Mesothelial cell of epicardium (in vitro differentiated cells): ENCODE measurements at places on chromosomes 16 and 17. TPM values are rescaled to one million over a fixed set of nuclear protein-coding genes. Genes with fewer than 3 reads are reported as not detected.

DNA sequence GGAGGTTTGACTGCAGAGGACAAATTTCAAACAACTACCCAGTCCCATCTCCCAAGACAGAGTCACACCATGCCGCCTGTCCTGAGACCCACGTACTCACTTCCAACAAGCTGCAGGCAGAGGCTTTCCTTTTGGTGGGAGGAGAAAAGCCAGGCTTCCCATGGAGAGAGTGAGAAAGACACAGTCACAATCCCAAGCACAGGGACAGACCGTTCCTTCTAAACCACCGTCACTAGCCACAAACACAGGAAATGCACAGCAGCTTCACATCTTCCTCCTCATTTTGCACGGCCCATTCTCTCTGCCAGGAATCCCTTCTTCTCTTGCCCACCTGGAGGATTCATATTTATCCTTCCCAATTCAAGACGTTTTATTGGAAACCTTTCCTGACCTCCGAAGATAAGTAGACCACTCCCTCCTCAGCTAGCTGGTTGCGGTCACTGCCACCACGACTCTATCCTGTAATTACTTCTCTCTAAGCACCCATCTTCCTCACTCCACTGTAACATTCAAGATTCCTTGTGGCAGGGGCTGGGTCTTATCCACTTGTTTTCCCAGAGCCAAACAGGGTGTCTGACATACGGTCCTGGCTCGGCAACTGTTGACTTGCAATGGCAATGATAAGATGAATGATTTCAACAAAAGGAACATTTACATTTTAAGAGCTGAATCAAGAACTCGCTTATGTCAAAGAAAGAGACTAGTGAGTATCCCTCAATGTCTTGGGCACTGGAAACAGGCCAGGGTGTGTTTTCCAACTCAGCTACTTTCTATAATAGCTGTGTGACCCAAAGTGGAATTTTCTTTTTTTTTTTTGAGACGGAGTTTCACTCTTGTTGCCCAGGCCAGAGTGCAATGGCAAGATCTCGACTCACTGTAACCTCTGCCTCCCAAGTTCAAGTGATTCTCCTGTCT lies 87.6 kb downstream of the XYLT1 start:
- H3K27me3 ChIP-seq: no peaks in the 10 kb centered on the region
- no peak overlapping the region for H3K27ac ChIP-seq
- no peaks in the 10 kb centered on the region for H3K36me3 ChIP-seq
- H3K4me3 ChIP-seq: no peak overlapping the region
- H3K4me1 ChIP-seq: peaks cover 23% of the 10 kb centered on the region

GRCh38 chr16:73171380-73171779 lies 123.5 kb upstream of the ZFHX3 start:
- H3K27ac ChIP-seq: peak overlapping the region; percentile 58
- H3K27me3 ChIP-seq: no peaks in the 10 kb centered on the region
- peaks cover 56% of the 10 kb centered on the region for H3K4me1 ChIP-seq
- no peak for DNase-seq

DNA sequence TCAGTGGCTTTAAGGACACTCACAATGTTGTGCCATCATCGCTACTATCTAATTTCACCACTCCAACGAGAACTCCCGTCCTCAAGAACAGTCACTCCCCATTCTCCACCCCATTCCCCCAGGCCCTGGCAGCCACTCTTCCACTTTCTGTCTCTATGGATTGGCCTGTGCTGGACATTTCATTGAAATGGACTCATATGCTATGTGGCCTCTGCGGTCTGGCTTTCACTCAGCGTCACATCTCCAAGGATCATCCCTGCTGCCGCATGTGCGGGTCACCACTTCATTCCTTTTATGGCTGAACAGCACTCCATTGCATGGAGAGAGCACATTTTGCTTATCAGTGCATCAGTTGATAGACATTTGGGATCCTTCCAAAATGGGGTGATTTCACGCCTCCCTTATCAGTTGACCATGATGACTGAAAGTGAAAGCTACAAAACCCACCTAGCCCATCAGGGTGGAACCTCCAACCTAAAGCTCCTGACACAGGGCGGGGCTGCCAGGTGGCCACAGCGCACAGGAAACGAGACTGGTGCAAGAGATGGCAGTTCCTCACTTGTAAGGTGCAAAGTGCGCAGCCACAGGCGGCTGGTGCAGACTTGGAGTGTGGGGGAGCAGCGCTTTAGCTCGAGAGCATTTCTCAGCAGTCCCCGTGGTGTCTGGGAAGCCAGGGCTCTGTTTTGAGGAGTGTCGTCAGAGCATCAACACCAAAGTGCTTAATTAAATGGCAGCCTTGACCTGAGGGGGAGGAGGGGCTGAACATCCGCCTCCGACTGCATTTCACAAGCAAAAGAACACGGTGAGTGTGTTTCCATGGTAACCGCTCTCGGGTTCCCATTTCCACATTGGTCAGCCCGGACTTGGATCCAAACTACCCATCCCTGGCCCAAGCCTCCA lies 23.8 kb downstream of the COTL1 start:
- no peak overlapping the region for H3K27ac ChIP-seq
- H3K36me3 ChIP-seq: peaks cover 19% of the 10 kb centered on the region
- no peaks in the 10 kb centered on the region for H3K27me3 ChIP-seq
- H3K4me1 ChIP-seq: peaks cover 15% of the 10 kb centered on the region
- DNase-seq: no peak
- H3K4me3 ChIP-seq: no peak overlapping the region

DNA sequence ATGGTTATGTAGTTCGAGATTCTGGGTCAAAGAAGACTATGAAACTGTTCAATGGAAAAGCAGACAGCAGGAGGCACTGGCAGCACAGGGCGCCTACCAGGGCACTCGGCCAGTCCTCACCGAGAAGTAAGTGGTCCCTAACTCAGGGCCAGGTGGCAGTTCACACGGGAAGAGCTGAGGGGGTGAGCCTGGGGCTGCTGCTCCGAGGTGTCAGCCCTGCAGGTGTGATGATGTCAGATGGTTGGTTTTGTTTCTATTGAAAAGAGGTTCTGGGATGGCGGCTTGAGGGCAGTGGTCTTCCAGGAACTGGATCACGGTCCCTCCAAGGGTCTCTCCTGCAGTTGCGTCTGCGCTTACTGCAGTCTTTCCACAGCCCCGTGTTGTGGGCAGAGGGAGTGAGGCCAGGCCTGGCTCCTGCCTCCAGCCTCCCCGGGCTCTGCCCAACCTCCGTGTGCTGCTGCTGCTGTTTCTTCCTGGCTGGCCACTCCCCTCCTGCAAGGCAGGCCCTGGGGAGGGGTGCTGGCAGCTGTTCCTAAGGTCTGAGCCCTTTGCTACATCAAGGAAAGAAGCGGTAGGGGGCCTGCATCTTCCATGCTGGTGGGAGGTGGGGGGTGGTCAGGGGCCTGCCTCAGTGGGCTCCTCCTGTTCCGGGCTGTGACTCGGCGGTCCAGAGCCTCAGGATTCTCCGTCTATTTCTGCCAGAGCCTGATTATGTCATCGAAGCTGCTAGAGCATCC lies 22.6 kb downstream of the RNF213 start:
- DNase-seq: no peak
- H3K27ac ChIP-seq: no peak overlapping the region
- no peaks in the 10 kb centered on the region for H3K27me3 ChIP-seq
- H3K36me3 ChIP-seq: peaks cover 9% of the 10 kb centered on the region
- peaks cover 5% of the 10 kb centered on the region for H3K4me1 ChIP-seq
- H3K4me3 ChIP-seq: no peak overlapping the region

DNA sequence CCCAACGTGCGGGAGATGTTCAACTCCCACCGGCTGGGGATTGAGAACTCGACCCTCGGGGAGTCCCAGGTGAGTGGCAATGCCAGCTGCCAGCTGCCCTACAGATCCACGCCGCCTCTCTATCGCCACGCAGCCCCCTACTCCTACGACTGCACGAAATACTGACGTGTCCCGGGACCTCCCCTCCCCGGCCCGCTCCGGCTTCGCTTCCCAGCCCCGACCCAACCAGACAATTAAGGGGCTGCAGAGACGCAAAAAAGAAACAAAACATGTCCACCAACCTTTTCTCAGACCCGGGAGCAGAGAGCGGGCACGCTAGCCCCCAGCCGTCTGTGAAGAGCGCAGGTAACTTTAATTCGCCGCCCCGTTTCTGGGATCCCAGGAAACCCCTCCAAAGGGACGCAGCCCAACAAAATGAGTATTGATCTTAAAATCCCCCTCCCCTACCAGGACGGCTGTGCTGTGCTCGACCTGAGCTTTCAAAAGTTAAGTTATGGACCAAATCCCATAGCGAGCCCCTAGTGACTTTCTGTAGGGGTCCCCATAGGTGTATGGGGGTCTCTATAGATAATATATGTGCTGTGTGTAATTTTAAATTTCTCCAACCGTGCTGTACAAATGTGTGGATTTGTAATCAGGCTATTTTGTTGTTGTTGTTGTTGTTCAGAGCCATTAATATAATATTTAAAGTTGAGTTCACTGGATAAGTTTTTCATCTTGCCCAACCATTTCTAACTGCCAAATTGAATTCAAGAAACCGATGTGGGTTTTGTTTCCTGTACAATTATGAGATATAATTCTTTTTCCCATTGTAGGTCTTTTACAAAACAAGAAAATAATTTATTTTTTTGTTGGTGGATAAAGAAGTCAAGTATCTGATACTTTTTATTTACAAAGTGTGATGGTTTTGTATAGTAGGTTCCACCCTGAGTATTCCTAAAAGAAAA lies 2.3 kb downstream of the FOXC2 start:
- peaks cover 51% of the 10 kb centered on the region for H3K4me1 ChIP-seq
- H3K27ac ChIP-seq: peak overlapping the region; percentile 84
- no peak for DNase-seq
- H3K27me3 ChIP-seq: peaks cover 85% of the 10 kb centered on the region
- peaks cover 6% of the 10 kb centered on the region for H3K36me3 ChIP-seq
- H3K4me3 ChIP-seq: peak overlapping the region; percentile 80

DNA sequence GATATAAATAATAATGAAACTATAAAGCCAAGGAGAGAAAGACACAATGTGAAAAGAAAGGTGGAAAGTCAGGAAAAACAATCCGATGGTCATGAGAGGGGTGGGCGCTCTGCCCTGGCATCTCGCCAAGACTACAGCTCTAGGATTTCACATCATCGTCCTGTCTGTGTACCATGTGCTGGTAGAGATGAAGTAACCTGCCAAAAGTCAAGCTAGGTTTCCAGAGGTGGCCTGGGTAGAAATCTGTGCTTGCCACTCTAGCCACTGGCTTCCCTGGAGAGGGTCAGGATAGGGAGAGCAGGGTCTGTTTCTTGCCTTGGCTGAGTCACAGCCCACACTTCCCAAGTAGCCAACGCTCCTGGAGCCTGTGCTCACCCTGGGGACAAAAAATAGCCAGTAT lies 31.0 kb upstream of the TRAP1 start:
- H3K4me3 ChIP-seq: no peak overlapping the region
- H3K27me3 ChIP-seq: no peaks in the 10 kb centered on the region
- H3K36me3 ChIP-seq: peaks cover 59% of the 10 kb centered on the region

The CETP gene
- total RNA-seq: 0.13 TPM in 1 of 3 replicates, not detected in the others
